RKO (cell line): ENCODE measurements at places on chromosomes 13 and 19.
A peak's percentile ranks its signal among the peaks of the same experiment; 100 is the strongest.

GRCh38 chr13:26320766-26321165 lies 66.8 kb downstream of the CDK8 start:
- no peak for DNase-seq

GRCh38 chr19:18789883-18790565 lies 1.1 kb downstream of the COMP start:
- no peak for DNase-seq

DNA sequence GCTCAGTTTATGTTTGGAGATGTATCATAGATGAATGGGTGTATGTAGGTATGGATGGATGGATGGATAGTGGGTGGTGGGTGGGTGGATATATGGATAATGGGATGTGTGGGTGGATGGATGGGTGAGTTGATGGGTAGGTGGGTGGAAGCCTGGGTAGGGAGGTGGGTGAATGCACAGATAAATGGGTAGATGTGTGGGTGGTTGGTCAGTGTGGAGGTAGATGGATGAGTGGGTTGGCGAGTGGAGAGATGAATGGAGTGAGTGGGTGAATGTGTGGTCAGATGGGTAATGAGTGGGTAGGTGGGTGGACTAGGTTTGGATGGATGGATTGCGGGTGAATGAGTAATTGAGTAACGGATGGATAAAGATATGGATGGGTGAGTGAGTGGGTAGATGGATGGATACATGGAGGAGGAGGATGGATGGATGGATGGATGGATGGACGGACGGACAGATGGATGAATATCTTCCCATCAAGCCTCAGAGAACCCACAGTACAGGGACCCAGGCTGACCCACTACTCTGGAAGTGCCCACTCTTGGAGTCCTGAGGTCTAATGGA lies 13.4 kb downstream of the MEIS3 start:
- no peak for DNase-seq

GRCh38 chr13:100517728-100518127 lies 70.9 kb downstream of the GGACT start:
- DNase-seq, result no peak

- no peak for DNase-seq
These were observed 547.9 kb downstream of the FGF9 start for GRCh38 chr13:22218797-22219196.

DNA sequence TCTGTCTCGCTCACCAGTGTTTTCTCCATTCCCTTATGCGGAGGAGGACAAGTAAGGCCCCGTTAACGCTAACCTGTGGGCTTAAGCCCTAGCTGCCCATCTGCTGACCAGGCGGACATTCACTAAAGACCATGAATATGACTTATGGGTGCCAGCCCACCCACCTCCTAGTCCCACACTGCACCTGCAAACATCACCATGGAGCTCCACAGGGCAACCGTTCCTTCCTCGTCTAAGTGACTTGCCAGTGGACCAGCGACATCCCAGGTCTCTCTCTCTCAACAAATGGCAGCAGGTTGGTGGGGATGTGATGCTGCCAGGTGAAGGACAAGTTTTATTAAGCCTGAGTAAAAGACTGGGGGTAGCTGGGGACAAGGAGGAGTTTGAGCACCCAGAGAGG lies 55.2 kb downstream of the CCDC70 start:
- no peak for DNase-seq

- no peak for DNase-seq
These were observed 19.6 kb downstream of the GPR183 start for GRCh38 chr13:99287551-99287950.

DNA sequence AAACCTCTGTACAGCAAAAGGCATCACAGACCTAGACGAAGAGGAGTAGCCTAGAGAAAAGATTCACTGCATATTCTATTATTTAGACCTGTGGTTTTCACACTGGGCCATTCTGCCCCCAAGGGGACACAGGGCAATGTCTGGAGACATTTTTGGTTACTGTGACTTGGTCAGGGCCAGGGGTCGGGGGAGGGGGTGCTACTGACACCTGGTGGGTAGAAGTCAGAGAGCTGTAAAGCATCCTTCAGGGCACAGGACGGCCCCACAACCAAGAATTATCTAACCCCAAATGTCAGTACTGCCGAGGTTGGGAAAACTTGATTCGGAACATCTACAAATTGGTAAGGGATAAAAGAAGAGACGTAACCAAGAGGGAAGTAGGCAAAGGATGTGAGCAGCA lies 11.3 kb downstream of the ELAVL1 start:
- DNase-seq, result no peak

DNA sequence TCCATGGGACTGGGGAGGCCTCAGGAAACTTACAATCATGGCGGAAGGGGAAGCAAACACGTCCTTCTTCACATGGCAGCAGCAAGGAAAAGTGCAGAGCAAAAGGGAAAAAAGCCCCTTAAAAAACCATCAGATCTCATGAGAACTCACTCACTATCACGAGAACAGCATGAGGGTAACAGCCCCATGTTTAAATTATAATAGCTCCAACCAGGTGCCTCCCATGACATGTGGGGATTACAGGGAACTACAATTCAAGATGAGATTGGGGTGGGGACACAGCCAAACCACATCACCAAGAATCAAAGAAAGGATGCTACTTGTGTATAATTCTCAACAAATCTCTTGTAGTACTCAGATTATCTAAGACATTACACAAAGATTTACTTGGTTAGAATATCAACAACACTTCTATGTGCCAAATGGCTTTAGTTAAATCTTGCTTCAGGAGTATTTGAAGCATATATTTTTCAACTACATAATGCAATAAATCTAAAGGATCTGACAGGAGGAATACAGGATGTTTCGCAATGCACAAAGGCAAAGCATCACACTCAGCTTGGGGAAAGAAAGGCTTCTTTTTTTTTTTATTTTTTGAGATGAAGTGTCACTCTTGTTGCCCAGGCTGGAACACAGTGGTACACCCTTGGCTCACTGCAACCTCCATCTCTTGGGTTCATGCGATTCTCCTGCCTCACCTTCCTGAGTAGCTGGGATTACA lies 180.0 kb downstream of the LHFPL6 start:
- no peak for DNase-seq

- peak; percentile 64 for DNase-seq
These were observed 19.9 kb upstream of the FBXO27 start for GRCh38 chr19:39052243-39052746.

- DNase-seq, result no peak
These were observed 3.4 kb downstream of the TMEM145 start for GRCh38 chr19:42316223-42317211.

- DNase-seq, result no peak
These were observed 53.6 kb downstream of the GATAD2A start for GRCh38 chr19:19459073-19459472.

DNA sequence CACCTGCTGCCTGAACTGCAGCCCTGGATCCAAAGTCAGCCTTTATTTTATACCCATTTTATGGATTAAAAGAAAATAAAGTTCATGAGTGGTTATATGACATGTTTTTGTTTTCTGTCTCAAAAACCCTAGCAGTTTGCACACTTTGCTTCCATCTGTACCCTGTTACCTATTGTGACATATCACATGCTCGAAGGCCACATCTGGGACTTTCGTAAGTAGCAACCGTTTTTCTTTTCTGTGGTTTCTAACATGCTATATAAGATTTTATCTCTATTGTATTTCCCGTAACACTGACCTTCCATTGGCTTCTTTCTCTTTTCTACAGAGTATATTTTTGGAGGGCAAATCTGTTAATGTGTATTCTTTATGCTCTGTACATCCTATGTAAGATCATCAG lies 1007.2 kb downstream of the PCDH9 start:
- no peak for DNase-seq

GRCh38 chr13:30292325-30292724 lies 15.0 kb downstream of the KATNAL1 start:
- no peak for DNase-seq

GRCh38 chr13:64723724-64724123 lies 2506.4 kb downstream of the PCDH9 start:
- DNase-seq, result peak; percentile 94

GRCh38 chr19:13234518-13234917 lies 84.3 kb downstream of the IER2 start:
- peak; percentile 62 for DNase-seq

GRCh38 chr19:17328517-17329365 lies 5.9 kb downstream of the ANO8 start:
- no peak for DNase-seq

GRCh38 chr19:37329686-37330085 lies 41.2 kb upstream of the ZNF527 start:
- peak; percentile 35 for DNase-seq

DNA sequence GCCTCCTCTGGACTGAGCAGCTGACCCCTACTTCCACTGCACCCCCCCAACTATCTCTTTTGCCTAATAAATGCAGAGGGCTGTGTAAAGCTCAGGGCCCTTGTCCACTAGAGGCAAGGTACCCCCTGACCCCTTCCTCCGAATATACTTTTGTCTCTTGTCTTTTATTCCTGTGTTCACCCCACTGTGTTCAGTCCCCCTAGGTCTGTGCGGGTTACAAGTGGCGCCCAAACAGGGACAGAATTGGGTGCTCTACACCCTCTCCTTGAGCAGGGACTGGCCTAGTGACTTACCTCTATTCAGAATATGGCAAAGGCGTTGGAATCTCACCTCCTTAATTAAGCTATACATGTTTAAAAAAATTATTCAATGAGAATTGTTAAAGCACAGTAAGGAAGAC lies 15.0 kb downstream of the ZNF350 start:
- no peak for DNase-seq

DNA sequence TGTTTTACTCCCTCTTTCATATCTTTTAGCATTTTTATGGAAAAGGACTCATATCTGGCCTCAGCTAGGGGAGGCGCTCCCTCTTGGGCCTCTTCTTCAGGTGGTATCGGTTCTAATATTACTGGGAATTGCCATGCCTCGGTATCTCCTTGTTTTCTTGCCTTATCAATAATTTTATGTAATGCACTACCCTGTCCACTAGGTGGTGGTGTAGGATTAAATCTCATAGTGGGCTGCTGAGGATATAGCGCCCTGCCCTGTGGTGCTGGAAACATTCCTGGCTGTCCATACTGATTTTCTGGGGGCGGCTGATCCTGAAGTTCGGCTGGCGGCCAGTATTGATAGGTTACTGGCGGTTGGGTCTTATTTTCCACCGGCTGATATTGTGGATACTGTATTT lies 35.8 kb downstream of the ZNF420 start:
- peak; percentile 51 for DNase-seq

DNA sequence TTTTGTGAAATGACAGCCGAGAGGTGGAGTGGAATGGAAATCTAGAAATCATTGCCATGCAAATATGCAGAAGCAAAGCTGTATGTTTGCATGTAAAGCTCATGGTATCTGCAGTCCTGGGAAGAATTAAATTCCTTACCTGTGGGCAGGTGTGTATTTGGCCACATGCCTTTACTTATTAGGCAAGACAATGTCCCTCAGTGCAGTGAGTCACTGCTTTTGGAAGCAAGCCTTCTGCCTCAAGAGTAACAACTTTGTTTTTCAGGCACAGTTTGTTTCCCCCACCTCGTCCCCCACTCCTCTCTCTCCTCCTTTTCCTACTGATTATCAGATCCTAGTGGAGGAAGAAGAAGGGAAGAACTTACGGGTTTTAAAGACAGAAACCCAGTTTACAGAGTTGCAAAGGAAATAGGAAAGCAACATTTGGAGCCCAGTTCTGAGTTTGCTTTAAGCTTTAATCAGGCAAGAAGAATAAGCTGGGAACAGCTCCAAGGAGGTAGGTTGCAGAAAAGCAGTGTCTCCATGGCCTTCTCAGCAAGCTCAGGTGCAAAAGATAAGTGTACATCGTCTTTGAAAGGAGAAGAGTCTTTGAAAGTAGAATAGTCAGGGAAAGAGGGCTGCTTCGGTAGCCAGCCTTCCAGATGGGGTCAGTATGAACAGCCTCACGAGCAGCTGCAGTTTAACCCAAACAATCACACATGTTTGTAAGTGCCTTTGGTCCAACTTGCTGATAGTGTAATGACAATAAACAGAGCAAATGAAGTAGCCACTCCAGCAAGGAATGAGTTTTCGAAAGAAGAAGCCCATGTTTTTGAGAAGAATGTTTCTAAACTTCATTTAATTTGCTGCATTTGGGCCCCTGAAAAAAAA lies 190.1 kb downstream of the KLF5 start:
- no peak for DNase-seq
